IMR-90 (cell line): ENCODE measurements at places on chromosomes 4 and X. TPM values are rescaled to one million over a fixed set of nuclear protein-coding genes. Genes with fewer than 3 reads are reported as not detected.

Gene SPANXC
- total RNA-seq = not detected in 2 replicates

Gene PAGE1
- total RNA-seq = not detected in 2 replicates

Gene SPINK2
- not detected in 2 replicates for total RNA-seq

Gene TMEM255A
- total RNA-seq = not detected in 2 replicates

GRCh38 chrX:39288592-39288991 lies 487.3 kb downstream of the MID1IP1 start:
- no peak for DNase-seq
- no peak overlapping the region for H3K4me3 ChIP-seq
- no peaks in the 10 kb centered on the region for H3K36me3 ChIP-seq
- H3K27ac ChIP-seq = no peak overlapping the region
- H3K4me1 ChIP-seq = no peaks in the 10 kb centered on the region

DNA sequence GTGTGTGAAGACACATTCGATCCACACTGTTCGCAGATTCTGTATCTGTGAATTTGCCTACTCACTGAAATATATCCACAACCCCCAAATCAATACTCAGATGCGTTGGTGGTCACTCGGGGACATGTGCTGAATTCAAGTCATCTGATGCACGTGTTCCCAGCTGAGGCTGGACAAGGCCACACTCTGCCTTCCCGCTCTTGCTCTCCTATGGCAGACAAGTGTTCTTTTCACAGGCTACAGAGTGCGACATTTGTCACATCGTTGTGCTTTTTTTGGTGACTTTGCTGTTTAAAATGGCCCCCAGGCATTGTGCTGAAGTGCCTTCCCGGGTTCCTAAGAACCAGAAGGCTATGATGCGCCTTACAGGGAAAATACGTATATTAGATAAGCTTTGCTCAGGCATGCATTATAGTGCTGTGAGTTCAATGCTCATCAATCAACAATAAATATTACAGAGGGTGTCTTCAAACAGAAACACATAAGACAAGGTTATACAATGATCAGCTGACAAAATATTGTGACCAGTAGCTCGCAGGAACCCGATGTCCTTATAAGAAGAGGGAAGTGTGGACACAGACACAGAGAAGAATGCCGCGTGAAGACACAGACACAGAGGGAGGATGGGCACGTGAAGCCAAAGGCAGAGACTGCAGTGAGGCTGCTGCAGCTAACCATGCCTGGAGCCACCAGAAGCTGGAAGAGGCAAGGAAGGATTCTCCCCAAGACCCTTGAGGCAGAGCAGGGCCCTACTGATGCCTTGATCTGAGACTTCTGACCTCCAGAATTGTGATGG lies 42.0 kb downstream of the IRF2 start:
- no peaks in the 10 kb centered on the region; the same call in 1 of the 2 replicates for H3K4me1 ChIP-seq
- H3K27me3 ChIP-seq = no peaks in the 10 kb centered on the region
- no peak overlapping the region for H3K27ac ChIP-seq

DNA sequence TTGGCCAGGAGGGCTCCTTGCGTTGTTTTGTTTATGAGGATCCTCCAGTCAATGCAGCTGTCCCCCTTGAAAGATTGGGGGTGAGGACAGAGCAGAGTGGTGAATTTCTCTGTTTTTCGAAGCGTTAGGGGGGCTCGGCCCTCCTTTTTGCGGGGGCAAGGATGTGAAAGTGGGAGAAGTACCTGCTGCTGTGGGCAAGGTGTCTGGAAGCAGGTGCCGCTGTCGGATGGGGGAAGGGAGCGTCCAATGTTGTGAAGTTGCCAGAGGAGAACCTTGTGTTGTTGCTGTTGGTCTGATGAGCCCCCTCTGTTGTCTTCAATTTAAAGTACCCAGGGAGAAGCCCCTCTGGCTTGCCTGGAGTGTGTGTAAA lies 613 bp downstream of the GLRB start:
- H3K27ac ChIP-seq = no peak overlapping the region
- no peak for DNase-seq
- peak overlapping the region; percentile 96 for H3K4me3 ChIP-seq
- peaks cover 4% of the 10 kb centered on the region; the same call in 1 of the 2 replicates for H3K4me1 ChIP-seq
